Kasumi-1 (cell line): ENCODE measurements at places on chromosomes 4 and X.

GRCh38 chrX:2632533-2633504 is 58.3 kb upstream of the CD99 start:
- no peak for DNase-seq

DNA sequence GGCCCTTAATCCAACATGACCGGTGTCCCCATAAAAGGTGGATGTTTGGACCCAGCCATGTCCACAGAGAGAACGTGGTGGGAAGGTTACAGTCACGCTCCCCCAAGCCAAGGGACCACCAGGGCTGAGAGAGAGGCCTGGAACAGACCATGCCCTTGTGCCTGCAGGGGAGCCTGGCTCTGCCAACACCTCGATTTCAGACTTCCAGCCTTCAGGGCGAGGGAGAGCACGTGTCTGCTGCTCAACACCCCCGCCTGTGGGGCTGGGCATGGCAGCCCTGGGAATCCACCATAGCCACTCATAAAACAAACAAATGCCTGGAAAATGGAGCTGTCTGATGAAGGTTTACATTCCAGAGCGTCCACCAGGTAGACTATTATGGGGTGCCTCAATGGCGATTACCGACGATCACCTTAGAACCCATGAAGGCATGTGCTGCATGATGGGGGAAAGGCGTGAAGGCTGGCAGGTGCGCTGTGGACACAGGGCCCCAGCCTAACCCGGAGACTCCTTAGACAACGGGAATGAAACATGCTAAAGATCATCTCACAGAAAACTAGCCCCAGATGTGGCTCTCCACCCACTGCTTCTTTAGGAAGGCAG is 42.3 kb upstream of the HMX1 start:
- no peak for DNase-seq

DNA sequence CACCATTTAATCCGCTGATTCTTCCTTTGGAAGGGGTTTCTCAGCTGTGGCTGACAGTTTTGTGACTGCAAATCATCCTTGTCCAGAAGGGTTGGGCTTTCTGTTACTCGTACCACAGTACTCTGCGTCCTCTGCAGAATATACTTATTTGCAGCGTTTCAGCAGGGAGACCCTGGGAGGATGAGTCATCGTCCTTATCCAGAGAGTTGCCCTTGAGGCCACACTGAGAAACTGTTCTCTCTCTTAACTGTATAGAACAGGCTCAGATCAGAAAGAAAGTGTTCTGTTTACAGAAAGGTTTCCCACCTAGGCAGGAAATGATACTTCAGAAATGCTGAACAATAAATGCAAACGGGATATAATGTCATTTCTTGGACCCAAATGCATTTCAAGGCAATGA is 47.8 kb upstream of the DDX53 start:
- DNase-seq, result peak; percentile 25

- no peak for DNase-seq
These were observed 253.9 kb downstream of the GLUD2 start for GRCh38 chrX:121301356-121301755.

GRCh38 chr4:78939667-78940008 is 400 bp upstream of the PAQR3 start:
- no peak for DNase-seq

DNA sequence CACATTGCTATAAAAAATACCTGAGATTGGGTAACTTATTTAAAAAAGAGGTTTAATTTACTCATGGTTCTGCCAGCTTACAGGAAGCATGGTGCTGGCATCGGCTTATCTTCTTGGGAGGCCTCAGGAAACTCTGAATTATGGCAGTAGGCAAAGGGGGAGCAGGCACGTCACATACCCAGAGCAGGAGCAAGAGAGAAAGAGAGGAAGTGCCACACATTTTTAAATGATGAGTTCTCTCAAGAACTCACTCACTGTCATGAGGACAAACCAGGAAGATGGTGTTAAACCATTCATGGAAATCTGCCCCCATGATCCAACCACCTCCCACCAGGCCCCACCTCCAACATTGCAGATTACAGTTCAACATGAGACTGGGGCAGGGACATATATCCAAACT is 10.0 kb upstream of the AFF1 start:
- no peak for DNase-seq

DNA sequence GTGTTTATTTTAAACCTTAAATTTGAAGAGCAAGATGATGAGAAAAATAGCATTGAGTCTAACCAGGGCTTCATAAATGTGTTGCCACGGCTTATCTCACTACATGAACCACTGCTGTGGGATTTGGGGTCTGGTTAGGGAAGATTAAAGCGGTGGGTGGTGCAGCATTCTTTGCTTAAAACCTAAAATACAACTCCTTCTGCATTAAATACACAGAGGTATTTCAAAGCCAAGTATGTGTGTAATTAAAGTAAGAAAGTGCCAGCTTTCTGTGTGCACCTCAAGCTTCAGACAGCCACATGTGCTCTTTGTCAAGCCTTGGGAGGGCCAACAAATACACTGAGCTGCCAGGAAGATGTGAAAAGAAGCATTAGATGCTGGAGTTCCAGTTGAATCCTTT is 128.0 kb downstream of the CPE start:
- DNase-seq, result no peak

- no peak for DNase-seq
These were observed 33.2 kb upstream of the FAM9A start for GRCh38 chrX:8834392-8834791.

DNA sequence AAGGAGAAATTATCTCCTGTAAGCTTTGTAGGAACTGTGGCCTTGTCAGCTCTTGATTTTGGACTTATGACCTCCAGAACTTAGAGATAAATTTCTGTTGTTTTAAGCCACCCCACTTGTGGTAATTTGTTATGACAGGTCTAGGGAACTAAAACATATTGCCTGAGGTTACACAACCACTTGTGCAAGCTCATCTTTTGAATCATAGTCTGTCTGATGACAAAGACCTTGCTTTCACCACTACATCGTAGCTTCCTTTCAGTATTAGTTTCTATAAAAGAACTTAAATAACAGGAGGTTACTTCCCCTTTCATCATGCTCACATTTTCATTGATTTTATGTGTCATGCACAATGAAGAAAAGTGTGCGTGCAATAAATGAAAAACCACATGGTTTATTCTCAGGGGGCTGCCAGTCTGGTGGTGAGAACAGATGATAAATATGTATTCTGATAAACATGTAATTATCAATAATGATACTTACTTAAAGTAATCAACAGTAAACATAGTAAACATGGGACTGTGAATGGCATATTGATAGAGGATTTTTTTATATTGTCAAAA is 690.0 kb upstream of the HS3ST1 start:
- DNase-seq, result peak; percentile 92

DNA sequence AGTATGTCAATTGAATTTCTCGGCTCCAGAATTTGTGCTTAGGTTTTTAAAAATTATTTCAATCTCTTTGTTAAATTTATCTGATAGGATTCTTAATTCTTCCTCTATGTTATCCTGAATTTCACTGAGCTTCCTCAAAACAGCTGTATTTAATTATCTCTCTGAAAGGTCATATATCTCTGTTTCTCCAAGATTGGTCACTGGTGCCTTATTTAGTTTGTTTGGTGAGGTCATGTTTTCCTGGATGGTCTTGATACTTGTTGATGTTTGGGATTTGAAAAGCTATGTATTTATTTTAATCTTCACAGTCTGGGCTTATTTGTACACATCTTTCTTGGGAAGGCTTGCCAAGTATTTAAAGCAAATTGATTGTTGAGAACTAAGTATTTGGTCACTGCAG is 24.7 kb upstream of the HERC3 start:
- no peak for DNase-seq

GRCh38 chrX:12954981-12955380 is 19.9 kb upstream of the TMSB4X start:
- peak; percentile 59 for DNase-seq

- no peak for DNase-seq
These were observed 33.9 kb downstream of the PCDH7 start for GRCh38 chr4:30754021-30754420.

GRCh38 chr4:22667332-22667940 is 25.3 kb upstream of the GBA3 start:
- no peak for DNase-seq

DNA sequence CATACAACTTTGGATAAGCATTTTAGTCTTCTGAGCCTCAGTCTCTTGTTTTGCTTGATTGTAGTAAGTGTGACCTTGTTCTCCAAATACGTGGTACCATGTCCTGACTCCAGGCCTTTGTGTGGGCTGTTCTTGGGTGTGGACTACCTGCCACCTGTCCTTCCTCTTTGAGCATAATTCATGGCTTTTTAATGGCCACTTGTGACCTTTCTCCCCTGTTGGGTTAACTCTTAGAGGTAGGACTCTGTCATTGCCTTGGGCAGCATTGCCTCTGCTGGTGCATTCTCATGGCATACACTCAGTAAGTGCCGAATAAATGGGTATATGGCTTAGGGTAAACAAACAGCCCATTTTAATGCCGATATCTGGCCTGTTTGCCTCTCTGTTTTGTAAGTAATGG is 3.0 kb downstream of the NSD2 start:
- no peak for DNase-seq

DNA sequence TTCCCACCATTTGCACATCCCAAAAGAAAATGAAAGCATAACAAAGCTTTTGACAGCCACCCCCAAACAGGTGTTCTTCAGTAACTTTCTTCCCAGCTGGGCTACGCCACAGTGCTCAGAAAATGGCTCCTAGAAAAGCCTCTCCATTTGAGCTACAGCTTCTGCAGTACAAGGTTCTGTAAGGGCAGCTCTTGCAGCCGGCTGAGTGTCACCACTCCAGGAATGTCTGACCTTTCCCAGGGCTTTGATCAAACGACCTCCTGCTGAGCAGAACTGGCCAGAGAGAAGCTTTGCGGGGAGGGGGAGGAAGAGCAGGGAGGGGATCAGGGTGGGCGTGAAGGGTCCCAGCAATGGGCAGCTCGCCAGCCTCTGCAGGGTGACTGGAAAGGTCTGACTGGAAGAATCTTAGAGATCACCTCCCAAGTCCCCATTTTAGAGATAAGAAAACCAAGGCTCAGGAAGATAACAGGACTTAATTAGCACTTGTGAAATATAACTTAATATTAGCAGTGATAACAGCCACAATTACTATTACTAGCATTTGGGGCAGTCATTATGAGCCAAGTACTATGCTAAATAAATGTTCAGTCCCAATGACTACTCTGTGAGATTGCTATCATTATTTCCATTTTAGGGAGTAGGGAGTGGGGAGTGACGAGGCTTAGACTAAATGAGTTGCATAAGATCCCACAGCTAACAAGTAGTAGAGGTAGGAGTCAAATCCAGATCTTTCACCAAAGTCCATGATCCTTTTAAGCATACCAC is 51.1 kb downstream of the LEF1 start:
- no peak for DNase-seq

GRCh38 chr4:94551643-94552564 is 100.2 kb downstream of the PDLIM5 start:
- DNase-seq, result no peak

- DNase-seq, result no peak
These were observed 134.3 kb downstream of the AMELX start for GRCh38 chrX:11427453-11428071.

DNA sequence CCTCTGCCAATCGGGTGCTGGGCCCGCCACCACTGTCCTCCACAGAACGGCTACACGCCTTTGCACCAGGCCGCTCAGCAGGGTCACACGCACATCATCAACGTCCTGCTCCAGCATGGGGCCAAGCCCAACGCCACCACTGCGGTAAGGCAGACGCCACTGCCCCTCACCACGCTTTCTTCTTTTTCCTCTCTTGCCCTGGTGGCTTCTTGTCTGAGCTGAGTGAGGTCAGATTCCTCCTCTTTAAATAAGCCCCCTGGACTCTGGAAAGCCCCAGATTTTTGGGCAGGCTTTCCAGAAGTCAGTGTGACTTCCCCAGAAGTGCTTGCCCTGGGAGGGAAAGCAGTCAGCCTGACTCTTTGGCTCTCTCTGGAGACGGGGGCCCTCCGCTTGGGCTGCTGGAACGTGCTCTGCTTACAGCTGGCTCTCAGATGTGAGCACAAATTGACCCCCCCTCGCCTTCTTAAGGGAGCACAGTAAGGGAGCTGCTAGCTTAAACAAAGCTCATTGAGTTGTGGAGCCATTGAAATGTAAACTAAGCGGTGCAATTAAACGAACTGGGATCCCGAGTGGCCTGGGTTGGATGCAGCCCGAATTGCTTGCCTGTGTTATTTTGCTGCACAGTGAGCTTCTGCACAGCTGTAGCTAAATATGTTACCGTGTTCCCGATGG is 243.1 kb downstream of the ANK2 start:
- DNase-seq, result no peak

DNA sequence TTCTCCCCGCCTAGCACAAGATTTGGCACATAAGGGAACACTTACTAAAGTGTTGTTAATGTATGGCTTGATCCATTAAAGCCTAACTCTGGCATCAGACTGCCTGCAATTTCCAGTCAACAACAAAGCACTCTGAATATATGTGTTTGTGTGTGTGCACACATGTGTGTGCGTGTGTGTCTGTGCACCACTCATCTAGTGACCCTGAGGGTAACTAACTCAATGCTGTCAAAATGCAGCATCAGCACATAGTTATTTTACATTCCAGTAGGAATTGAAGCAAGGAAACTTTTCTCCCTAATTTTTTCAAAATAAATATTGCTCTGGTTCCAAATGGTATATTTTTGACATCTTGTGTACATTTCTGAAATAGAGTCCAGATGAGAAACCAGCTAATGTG is 94.4 kb downstream of the SHROOM4 start:
- DNase-seq, result no peak

- no peak for DNase-seq
These were observed 6.0 kb downstream of the RASL11B start for GRCh38 chr4:52868133-52868532.

DNA sequence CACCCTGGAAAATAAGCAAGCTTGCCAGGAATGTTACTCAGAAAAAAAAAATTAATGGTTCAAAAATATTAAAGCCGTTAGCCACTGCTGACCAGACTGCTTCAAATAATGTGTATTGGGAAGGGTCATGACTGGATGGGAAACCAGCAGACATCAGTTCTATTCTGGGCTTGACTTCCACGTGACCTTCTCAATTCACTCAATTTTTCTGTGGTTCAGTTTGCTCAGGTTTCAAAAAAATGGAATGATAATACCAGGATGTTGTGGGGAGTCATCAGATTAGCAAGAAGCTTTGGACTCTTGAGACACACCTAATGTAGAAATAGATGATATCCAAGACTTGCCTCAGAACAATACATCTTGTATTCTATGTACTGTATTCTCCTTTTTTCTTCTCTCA is 541.9 kb upstream of the BOD1L1 start:
- DNase-seq, result no peak

DNA sequence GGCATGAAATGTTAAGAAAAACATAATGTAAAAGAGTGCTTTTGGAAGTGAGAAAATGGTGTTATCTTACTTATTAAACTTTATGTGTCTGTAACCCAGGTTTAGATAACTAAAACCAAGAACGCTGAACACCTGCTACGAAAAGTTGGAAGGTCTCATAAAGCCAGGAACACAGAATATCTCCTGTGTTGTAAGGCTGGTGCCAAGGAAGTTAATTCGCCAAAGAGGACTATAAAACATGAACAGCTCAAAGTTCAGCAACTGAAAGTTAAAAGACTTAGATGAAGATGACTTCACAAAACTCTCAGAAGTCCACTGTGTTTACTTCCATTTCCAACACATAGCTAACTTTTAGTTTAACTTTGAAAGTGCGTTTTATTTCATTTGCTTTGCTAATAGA is 54.3 kb downstream of the GPRIN3 start:
- DNase-seq, result no peak

GRCh38 chrX:110173192-110174175 is 144.4 kb downstream of the AMMECR1 start:
- no peak for DNase-seq
